ENCODE measurements at places on chromosomes 1 and 21.

GRCh38 chr1:103561643-103562395, 9.6 kb upstream of the AMY2B start:
- H3K27ac ChIP-seq = no peak overlapping the region
- DNase-seq = no peak
- H3K4me1 ChIP-seq = no peaks in the 10 kb centered on the region
- H3K4me3 ChIP-seq = no peak overlapping the region

- no peaks in the 10 kb centered on the region for H3K4me1 ChIP-seq
- H3K27me3 ChIP-seq = no peaks in the 10 kb centered on the region
- H3K36me3 ChIP-seq = no peaks in the 10 kb centered on the region
- no peak overlapping the region for H3K4me3 ChIP-seq
Measured at GRCh38 chr1:14106679-14107313, 406.8 kb downstream of the PRDM2 start.

GRCh38 chr21:41763398-41763931, 3.4 kb downstream of the RIPK4 start:
- H3K27ac ChIP-seq = no peak overlapping the region
- H3K4me1 ChIP-seq = peaks cover 42% of the 10 kb centered on the region
- peaks cover 68% of the 10 kb centered on the region for H3K27me3 ChIP-seq

DNA sequence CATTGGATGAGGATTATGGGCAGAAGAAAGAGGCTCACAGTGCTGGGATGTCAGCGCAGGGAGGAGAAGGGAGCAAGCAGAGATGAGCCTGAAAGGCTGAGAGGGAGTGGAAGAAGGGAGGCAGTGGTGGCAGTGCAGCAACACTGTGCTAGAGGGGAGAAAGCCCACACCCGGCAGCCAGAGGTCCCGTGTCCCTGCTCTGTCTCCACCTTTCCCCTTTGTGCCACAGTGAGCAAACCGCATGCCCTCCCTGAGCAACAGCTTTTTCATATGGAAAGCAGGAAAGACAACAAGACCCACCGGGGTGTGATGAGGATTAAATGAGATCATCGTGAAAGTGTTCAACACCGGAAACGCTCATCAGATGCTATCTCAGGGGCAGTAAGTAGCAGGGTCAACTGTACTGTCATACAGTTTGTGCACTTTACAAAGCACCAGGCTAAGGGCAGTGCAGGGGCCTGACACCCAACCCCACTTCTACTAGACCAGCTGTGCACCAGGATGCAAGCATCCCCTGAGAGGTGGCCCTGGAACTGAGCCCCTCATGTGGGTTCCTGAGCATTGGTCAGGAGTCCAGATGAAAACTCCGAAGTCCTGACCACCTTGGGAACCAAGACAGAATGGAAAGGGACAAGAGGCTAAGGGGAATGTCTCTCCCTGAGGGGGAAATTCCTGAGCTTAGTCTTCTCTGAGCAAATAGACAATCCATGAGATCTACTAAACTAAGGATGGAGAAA, 9.1 kb downstream of the NHLH1 start:
- H3K4me1 ChIP-seq = peaks cover 12% of the 10 kb centered on the region
- H3K27ac ChIP-seq = no peak overlapping the region
- DNase-seq = no peak
- no peaks in the 10 kb centered on the region for H3K27me3 ChIP-seq
- H3K4me3 ChIP-seq = no peak overlapping the region

DNA sequence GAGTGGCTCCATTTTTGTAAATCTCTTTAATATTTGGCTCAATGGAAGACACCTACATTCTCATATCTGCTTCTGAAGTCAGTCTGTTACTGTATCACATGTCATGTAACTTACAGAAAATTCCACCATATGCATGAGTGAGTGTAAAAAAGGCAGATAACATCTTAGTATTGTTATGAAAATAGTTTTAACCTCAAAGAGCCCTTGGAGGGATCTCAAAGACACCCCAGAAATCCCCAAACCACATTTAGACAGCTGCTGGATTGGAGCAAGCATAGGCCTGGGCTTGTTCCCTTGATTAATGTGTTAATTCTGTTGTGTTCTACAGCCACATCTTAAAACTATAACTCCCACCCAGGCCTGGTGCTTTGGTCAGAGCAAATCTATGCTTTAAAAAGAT, 16.9 kb downstream of the MACO1 start:
- H3K27ac ChIP-seq = no peak overlapping the region
- peaks cover 3% of the 10 kb centered on the region for H3K4me1 ChIP-seq
- DNase-seq = no peak
- H3K36me3 ChIP-seq = peaks cover 28% of the 10 kb centered on the region
- H3K27me3 ChIP-seq = no peaks in the 10 kb centered on the region
